ENCODE measurements at places on chromosomes 2 and 18.

DNA sequence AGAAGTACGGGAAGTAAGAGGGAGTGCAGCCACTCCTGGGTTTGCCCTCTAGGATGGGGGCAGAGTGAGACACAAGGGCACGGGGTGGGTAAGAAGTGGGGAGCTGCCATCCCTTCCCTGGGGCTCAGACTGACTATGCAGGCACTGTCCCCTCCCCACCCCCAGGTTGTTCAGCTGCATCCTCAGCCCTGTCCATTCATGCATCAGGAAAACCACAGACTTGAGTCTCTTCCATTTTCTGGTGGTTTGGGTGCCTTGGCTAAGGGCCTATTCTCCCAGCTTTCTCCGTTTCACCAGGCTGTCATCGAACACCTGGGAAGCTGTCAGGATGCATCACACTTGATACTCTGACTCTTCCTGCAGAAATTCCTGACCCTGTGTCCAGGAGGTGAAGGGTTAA lies 111.9 kb downstream of the TFCP2L1 start:
- no peak for DNase-seq

GRCh38 chr2:38835015-38835601 lies 40.6 kb downstream of the DHX57 start:
- DNase-seq, result no peak

- DNase-seq, result no peak
Measured at GRCh38 chr18:58866066-58866772, 1.5 kb downstream of the ZNF532 start.

- DNase-seq, result no peak
Measured at GRCh38 chr18:32032609-32033008, 14.0 kb downstream of the RNF125 start.

DNA sequence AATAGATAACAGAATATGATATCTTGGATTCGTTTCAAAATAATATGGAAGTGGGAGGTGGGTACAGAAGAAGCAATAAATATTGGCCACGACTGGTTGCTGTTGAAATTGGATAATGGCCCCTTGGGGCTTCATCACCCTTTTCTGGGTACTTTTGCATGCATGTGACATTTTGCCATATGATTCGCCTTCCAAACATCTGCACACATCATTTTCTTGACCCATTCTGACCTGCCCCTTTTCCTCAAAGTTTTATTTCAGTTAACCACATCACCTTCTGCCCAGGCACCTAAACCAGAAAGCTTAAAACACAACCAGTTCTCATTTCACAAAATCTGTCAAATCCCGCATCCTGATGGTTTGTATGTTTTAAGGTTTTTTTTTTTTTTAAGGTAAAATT lies 116.7 kb upstream of the AGAP1 start:
- no peak for DNase-seq

DNA sequence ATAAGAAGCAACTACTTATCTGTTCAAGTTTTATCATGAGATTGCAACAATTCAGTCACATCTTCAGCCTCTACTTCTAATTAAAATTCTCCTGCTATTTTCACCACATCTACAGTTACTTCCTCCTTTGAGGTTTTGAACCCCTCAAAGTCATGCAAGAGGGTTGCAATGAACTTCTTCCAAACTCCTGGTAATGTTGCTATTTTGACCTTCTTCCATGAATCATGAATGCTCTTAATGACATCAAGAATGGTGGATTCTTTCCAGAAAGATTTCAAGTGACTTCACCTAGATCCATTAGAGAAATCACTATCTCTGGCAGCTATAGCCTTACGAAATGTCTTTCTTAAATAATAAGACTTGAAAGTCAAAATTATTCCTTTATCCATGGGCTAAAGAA lies 1052.8 kb upstream of the NRXN1 start:
- DNase-seq, result no peak

DNA sequence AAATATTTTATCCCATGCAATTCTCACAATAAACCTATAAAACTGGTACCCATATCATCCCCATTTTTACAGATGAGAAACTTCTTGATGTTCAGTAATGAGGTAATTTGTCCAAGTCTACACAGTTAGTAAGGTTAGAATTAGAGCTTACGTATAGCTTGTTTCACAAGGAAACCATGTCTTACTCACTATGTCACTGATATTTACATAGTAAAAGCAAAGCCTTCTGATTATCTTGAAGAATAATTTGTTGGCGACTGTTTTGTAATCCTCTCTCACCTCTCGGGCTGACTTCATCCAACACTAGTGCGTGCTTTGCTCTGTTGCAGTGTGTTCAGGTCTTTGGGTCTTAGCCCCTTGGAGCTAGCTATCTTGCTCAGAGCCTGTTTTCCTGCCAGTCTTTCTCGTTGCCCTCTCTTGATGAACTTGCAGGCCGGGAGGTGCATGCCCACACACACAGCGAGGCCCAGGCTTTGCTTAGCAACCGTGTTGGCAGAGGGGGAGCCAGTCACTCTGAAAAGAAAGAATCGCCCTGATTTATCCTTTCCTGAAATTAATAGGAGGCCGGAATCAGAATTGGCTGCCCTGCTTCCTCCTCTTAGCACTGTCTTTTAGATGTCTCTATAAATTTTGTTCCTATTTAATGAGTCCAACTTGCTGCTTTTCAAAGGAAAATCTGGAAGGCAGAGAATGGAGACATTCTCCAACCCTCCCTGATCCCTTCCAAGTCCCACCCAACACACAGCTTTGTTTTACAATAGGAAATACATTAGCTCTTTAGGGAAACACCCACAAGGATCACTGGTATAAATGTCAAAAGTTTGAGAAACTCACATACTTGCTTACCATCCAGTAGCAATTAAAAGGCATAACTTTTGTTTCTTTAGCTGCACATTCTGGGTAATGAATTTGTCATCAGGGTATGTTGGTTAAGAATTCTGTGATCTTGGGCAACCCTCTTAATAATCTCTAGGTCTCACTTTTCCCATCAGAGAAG lies 97.6 kb upstream of the SEC11C start:
- DNase-seq, result no peak

- DNase-seq, result no peak
Measured at GRCh38 chr2:151262629-151263028, 966 bp upstream of the RBM43 start.

DNA sequence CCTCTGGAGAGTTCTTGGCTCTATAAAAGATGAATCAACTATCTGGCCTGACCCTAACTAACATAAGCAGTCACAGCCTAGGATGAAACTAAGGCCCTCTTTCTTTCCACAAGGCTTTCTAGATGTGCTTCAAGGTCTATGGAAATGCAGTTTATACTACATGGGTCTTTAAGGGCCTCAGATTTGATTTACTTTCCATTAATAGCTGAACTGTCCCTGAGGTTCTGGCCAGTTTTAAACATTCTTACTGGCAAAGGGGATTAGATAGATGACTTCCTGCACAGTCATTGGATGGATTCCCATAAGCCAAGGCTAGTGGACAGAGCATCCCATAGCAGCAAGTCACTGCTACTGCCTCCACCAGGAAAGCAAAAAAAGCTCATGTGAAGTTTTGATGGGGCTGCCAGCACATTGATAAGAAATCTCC lies 38.1 kb upstream of the LCLAT1 start:
- DNase-seq, result no peak

DNA sequence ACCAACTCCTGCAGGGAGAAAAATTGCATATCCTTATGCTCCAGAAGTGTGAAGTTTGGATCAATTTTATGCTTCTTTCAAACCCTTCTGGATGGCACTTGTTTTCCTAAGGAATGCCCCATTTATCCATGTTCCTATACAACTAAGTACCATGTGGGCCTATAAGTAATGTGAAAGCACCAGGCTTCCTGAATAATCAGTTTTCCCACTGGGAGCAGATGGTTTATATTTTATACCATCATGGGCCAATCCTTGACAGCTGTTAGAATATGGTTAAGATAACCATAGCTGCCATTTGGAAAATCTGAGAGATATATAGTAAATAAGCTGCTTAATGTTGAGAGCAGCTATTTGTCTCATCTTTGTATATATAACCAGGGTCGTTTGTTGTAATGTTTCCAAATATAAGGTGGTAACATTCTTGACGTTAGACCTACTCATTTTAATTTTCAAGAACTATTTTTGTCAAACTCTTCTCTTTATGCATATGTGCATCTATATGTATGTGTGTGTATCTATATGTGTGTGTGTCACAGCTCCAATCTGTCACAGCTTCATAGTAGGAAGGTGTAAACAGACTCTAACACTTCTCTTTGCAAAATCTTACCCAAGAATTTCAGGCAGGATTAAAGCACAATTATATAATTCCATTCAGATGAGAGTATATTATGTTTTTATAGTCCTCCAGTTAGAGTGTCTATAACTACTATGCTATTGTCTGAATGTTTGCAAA lies 458.7 kb upstream of the GCFC2 start:
- no peak for DNase-seq

DNA sequence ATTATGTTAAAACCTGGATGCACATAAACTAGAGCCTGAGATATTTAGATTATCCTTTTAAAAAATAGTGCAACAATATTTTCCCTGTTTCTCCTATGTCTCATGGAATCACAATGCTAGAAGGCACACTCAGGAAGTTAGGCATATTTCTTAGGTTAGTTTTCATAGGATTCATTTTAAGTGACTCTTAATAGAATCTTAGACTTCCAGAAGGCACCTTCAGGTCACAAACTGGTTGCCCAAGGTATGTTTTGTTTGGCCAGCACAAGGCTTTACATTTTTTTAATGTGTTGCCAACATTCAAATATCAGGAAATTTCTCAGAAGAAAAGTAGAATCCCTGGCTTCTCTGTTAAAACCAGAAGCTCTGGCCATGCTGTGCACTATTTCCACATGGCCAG lies 129.3 kb downstream of the LNPK start:
- no peak for DNase-seq

- no peak for DNase-seq
Measured at GRCh38 chr2:226354434-226354833, 445.2 kb downstream of the IRS1 start.

Data from mesothelial cell of epicardium (in vitro differentiated cells).